Mammary epithelial cell (primary cell): ENCODE measurements at places on chromosomes 3 and 15. TPM values are rescaled to one million over a fixed set of nuclear protein-coding genes. Genes with fewer than 3 reads are reported as not detected.

The PRR20G gene
- polyA plus RNA-seq, result not detected

The LRRC3B gene
- polyA plus RNA-seq, result not detected

The SCG5 gene
- 3.0 TPM for polyA plus RNA-seq

The C3orf20 gene
- not detected for polyA plus RNA-seq
